Pons (tissue), 1 donor: ENCODE measurements at places on chromosomes 2 and 18.
A peak's percentile ranks its signal among the peaks of the same experiment; 100 is the strongest.

- DNase-seq, result no peak
Measured at GRCh38 chr2:627340-627709, 49.9 kb downstream of the TMEM18 start.

DNA sequence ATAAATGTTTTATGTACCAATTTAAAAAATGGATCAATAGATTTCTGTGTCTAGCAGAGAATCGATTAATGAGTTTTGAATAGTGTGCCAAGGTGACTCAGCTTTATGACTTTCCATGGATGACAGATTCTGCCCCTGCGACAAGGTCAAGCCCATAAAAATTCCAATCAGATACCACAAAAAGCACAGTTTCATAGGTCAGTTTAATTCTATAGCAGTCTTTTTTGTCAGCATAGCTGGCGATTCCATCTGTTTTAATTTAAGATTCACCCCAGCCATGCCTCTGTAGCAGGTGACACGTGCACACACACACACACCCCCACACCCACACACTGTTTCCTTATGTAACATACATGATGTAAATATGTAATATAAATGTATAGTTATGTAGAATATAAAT is 28.9 kb downstream of the RAB31 start:
- no peak for DNase-seq

GRCh38 chr2:43631618-43632317 is 5.3 kb upstream of the PLEKHH2 start:
- DNase-seq, result no peak

DNA sequence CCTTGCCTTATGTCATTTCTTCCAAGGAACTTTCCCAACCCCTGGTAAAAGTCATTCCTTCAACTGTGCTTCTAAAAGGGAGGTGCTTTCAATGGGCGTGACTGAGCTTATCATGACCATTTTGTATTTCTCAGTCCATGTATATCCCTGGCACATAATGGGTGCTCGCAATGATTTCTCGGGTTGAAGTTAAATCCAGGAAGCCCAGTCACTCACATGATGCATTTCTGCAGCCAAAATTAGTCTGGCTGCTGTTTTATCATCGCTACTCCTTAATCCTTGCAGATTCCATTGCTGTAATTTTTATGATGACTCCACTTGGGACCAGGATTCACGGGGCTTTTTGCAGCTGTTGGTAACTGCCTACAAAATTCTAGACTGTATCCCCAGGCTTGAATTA is 25.9 kb upstream of the RFX8 start:
- no peak for DNase-seq

- DNase-seq, result peak; percentile 37
Measured at GRCh38 chr18:75923169-75923568, 495.7 kb upstream of the SMIM21 start.

GRCh38 chr2:237643582-237644380 is 16.4 kb downstream of the LRRFIP1 start:
- no peak for DNase-seq

DNA sequence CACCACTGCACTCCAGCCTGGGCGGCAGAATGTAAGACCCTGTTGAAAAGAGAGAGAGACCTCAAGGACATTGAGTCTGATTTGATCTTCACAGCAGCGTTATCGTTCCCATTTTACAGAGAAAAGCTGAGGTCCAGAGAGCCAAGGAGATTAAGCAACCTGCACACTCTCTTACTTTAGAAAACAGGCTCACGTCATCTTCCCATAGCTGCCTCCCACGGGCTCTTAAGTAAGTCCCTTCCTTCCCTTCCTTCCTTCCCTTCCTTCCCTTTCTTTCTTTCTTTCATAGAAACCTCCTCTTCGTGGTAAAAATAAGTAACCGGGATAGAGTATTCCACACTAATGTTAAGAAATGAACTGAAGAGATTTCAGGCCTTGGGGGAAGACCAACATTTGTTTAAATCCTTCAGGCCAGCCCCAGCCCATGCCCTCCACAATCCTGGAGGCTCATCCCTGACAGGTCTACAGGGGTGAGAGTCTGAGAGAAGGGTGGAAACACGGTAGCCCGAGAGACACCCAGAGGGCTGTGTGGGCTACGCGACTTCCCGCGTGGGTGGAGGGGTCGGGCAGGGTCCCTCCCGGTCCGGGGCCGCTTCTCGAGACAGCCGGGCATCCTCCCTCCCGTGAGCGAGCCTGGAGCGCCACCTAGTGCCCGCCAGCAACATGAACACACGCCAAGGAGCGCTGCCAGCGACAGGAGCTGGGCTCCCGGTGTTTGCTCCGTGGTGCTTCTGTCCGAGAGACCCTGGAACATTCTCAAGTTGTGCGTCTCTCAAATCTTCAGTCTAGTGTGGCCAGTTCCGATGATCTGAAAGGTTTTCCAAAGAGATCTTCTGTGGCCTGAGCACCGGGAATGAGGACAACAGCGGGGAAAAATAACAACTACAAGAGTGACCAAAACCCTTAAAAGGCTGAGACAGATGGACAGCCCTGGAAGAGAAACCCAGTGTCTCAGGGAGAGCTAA is 160.3 kb downstream of the INO80D start:
- peak; percentile 19 for DNase-seq

GRCh38 chr2:122194546-122194945 is 439.1 kb downstream of the TSN start:
- DNase-seq, result no peak

GRCh38 chr2:209788925-209789324 is 17.3 kb downstream of the UNC80 start:
- no peak for DNase-seq

DNA sequence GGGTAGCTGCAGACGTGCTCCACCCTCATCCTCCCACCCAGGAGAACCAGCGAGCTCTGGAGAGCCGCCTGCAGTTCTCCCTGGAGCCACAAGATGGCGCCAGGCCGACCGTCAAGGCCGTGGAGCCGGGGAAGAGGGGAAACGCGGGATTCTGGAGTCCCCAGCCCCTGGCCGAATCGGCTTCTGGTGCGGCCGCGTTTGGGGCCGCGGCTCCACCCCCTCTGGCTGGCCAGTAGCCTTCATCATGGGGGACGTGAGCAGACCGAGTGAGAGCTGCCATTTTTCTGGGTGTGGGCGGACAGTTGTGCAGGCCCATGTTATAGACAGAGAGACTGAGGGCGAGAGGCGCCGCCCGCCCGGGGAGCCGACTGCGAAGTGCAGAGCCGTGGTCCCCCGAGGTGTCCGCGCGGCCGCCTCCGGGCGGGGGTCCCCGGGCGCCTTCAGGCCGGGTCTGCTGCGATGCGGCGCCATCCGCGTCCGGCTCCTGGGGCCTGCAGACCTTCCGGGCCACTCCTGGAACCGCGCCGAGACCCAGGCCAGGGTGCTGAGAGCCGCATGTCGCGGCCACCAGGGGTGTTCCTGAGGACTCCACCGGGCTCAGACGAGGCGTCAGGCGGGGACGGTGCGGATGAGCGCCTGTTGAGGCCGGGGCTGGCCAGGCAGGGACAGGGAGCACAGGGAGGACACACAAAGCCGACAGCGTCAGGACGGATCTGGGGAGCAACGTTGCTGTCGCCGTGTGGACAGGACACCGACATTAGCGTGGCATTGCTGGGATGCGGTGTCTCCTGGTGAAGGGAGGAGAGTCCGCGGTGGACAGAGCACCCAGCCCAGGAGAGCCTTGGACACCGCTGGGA is 418.2 kb upstream of the HS6ST1 start:
- peak; percentile 55 for DNase-seq

GRCh38 chr2:9473985-9474360 is 378 bp upstream of the IAH1 start:
- no peak for DNase-seq

GRCh38 chr2:209624192-209624938 is 147.3 kb upstream of the UNC80 start:
- no peak for DNase-seq

DNA sequence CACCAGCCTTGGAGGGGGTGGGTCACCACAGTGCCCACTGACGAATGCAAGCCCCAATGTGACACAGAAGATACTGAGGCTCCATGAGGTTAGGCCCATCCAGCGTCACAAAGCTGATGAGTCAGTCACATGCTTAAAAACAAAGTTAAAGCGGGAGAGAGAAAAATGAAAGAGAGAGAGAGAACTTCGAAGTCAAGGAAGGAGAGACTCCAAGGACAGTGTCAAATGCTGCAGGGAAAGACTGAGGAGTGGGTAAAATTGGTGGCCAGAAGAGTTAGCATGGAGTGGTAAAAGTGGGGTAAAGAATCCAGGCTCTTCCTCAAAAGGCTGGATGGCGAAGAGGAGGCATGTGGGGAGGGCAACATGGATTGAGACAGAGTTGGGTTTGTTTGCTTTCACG is 201.9 kb upstream of the CCDC150 start:
- DNase-seq, result no peak

- no peak for DNase-seq
Measured at GRCh38 chr2:160355080-160355479, 138.5 kb downstream of the RBMS1 start.

GRCh38 chr2:65380255-65380654 is 52.1 kb downstream of the SPRED2 start:
- no peak for DNase-seq

GRCh38 chr2:12286347-12286746 is 430.4 kb upstream of the TRIB2 start:
- no peak for DNase-seq

DNA sequence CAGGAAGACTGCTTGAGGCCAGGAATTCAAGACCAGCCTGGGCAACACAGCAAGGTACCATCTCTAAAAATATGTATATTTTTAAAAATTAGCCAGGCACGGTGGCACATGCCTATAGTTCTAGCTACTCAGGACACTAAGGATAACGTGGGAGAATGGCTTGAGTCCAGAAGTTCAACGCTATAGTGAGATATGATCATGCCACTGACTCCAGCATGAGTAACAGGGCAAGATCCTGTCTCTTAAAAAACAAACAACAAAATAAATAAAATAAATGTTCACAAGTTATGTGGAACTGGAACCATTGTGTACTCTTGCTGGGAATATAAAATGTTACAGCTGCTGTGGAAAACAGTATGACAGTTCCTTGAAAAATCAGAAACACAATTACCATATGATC is 47.2 kb downstream of the USP34 start:
- no peak for DNase-seq

- no peak for DNase-seq
Measured at GRCh38 chr2:19250906-19251305, 107.5 kb downstream of the OSR1 start.

DNA sequence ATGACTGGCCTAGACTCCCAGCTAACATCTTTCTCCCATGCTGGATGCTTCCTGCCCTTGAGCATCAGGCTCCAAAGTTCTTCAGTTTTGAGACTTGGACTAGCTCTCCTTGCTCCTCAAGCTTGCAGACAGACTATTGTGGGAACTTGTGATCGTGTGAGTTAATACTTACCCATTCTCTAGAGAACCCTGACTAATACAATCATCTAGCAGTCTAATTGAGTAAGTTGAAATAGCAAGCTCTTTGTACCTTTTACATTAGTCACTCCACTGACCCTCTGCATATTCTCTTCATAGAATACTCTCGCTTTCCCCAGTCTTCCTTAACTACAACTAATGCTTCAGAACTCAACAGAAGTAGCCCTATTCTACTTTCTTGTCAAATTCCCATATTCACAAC is 434.6 kb upstream of the NXPH2 start:
- no peak for DNase-seq

- no peak for DNase-seq
Measured at GRCh38 chr2:149857344-149857743, 269.8 kb upstream of the MMADHC start.

- no peak for DNase-seq
Measured at GRCh38 chr18:6830916-6831315, 101.4 kb downstream of the ARHGAP28 start.

GRCh38 chr2:192194265-192194865 is 368 bp downstream of the TMEFF2 start:
- no peak for DNase-seq

GRCh38 chr2:41878056-41878455 is 169.8 kb upstream of the PKDCC start:
- no peak for DNase-seq

DNA sequence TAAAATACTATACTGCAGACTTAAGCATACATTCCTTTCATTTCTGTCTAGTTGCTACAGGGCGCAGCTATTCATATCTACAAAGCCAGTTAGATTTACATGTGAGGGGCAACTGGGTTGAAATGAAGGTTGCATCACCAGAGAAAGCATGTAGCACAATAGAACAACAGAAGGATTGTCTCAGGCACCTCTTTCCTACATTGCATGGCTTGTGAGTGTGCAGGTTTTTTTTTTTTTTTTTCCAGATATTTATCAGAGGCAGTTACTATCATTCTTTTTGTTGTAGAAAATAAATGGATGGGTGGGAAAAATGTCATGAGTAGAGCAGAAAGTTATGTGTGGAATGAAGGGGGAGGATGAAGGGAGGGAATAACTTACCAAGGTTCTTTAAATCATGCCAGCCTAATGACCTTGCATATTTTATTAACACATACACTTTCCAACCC is 86.8 kb downstream of the ERBB4 start:
- DNase-seq, result peak; percentile 41

GRCh38 chr2:31956312-31956711 is 54.5 kb downstream of the MEMO1 start:
- no peak for DNase-seq

DNA sequence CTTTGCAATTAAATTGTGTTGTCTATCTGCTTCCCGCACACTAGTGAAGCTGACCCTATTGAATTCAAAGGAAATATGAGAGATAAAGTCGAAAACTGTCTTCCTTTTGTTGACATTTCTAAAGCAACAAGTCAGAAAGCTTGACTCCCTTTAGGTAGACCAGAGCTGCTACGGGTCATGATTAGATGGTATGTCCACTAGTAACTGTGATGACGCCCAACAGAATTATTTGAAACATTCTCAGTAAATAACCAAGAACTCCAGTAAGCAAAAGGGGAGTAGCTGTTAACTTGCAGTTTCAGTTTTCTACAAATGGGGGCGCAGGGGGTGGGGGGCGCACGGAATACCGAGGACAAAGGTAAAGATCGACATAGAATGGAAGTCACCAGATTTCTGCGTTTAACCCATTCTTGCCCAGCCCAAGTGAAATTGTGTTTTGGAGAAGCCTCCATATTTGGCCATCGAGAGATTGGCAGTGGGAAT is 56.4 kb downstream of the CRIM1 start:
- DNase-seq, result no peak

DNA sequence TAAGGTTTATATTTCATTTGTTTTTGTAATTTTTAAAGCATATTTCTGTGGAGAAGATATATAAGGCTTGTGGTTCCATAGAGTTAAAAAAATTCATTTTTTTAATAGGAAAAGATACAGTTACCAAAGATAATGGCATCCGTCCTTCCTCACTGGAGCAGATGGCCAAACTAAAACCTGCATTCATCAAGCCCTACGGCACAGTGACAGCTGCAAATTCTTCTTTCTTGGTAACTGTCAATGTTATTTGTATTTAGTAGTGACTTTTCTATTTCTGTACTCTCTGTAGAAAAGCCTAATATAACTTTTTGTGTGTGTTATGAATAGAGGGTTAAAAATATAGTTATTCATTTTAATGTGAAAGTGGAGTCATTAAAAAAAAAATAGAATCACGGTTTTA is 35.1 kb downstream of the HADHB start:
- no peak for DNase-seq
